NCI-H1436 treated with DMSO at 0.1 percent for 48 hours (cell line): ENCODE measurements at places on chromosomes 4 and X.
A peak's percentile ranks its signal among the peaks of the same experiment; 100 is the strongest.

DNA sequence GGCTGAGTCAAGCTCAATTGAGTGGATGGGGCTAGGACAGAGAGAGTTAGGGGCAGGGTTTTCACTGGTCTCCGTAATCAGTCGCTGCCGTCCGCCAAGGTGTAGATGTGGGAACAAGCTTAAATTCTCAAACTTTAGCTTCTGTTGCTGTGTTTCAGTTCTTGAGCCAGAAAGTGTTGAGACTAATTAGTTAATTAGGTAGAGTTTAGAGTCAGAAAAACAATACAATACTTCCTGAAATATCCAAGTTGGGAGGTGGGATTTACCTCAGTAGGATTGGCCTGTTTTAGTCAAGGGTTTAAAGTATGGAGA is 1.1 kb upstream of the UBE2D3 start:
- DNase-seq, result peak; percentile 9

- DNase-seq, result no peak
Observed at GRCh38 chr4:8173492-8174242, 15.1 kb upstream of the ABLIM2 start.

DNA sequence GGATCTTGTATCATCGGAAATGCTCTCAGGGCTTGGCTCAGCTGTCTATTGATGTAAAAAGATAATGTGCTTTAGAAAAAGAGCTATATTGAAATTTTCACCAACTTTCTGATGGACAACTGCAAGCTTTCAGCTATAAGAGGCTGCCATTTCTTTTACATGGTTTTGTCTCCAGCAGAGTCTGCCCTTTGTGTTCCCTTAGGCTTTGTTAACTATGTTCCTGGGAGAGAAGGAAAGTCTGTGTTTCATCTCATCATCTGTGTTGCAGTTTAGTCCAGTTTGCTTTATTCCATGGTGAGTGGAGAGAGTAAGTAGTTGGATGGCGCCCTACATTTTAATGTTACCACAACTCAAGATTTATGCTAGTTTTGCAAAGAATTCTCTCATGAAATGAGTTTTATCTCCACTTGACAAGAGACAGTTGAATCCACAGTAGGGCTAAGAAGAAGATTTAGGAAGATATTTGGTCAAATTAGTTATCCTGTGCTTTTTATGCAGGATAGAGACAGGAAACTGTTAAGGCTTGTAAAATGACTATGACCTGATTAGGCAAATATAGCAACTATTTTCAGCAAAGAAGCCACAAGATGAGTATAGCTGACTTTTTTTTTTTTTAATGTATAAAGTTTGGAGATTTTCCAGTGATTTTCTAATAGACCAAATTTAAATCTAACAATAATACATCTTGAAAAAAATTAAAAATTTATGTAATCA is 16.5 kb downstream of the SEPTIN11 start:
- no peak for DNase-seq

GRCh38 chr4:74181219-74181618 is 23.3 kb downstream of the MTHFD2L start:
- DNase-seq, result no peak

- DNase-seq, result no peak
Observed at GRCh38 chr4:97457253-97457652, 686.0 kb downstream of the STPG2 start.

GRCh38 chr4:24794480-24794879 is 893 bp upstream of the SOD3 start:
- no peak for DNase-seq
